Tibial nerve (tissue), 4 donors: ENCODE measurements at places on chromosomes 16 and 17. TPM values are rescaled to one million over a fixed set of nuclear protein-coding genes. Genes with fewer than 3 reads are reported as not detected.

RND2 gene
- total RNA-seq: 2.6 TPM

CTRB1 gene
- total RNA-seq: 1.3 TPM

RNF135 gene
- 48.3 TPM for total RNA-seq

PNMT gene
- 19.6 TPM for total RNA-seq

FSCN2 gene
- total RNA-seq: 3.1 TPM

KRT9 gene
- not detected for total RNA-seq

FCSK gene
- 53.1 TPM for total RNA-seq

ABI3 gene
- total RNA-seq: 14.4 TPM

KSR1 gene
- total RNA-seq: 110 TPM

MT1G gene
- total RNA-seq: 41.1 TPM

ZNF385C gene
- total RNA-seq: 0.20 TPM

C1QTNF8 gene
- total RNA-seq: not detected

SLC16A6 gene
- total RNA-seq: not detected

DNA sequence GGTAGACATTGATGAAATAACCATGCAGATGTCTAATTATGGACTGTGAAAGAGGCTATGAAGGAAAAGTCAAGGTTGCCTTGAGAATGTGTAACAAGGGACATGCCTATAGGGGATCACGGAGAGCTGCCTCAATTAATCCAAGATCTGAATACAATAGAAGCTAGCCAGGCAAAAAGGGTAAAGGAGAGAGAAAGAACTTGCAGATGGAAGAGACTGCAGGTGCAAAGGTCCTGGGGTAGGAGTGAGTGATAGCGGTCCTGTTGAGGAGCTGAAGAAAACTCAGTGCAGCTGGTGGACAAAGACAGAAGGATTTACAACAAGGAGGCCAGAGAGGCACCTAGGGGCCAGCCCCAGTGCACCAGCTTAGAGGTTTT lies 15.9 kb upstream of the TNS4 start:
- no peak for DNase-seq
- no peak overlapping the region for H3K4me3 ChIP-seq
- no peaks in the 10 kb centered on the region for H3K36me3 ChIP-seq

DNA sequence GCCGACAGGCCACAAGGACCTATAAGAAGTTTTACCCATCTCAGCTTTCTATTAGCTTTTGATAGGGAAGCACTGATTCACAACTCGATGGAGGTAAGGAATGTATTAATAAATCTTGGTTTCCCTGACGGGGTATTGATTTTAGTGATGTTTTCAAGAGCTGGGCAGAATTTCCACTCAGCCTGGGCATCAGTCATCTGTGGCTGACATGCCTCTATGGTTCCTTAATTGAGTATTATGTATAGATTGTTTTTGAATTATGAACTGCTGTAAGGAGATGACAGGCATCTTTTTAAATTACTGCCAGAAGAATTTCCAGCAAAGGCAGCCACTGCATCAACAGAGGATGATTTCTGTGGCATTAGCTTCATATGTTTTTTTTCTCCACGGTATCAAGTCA lies 128.6 kb downstream of the CPPED1 start:
- H3K27me3 ChIP-seq: no peaks in the 10 kb centered on the region
- no peaks in the 10 kb centered on the region for H3K36me3 ChIP-seq
- no peaks in the 10 kb centered on the region for H3K4me1 ChIP-seq
- no peak for DNase-seq

- DNase-seq: no peak
- no peaks in the 10 kb centered on the region for H3K27me3 ChIP-seq
- H3K4me3 ChIP-seq: no peak overlapping the region
- no peak overlapping the region for H3K27ac ChIP-seq
- no peaks in the 10 kb centered on the region for H3K36me3 ChIP-seq
Observed at GRCh38 chr16:12565423-12565822, 238.3 kb downstream of the CPPED1 start.

- no peaks in the 10 kb centered on the region for H3K27me3 ChIP-seq
- H3K27ac ChIP-seq: peak overlapping the region; percentile 75
- no peaks in the 10 kb centered on the region for H3K4me1 ChIP-seq
- DNase-seq: no peak
- no peaks in the 10 kb centered on the region for H3K36me3 ChIP-seq
Observed at GRCh38 chr17:57910462-57911420, 44.5 kb downstream of the CUEDC1 start.

DNA sequence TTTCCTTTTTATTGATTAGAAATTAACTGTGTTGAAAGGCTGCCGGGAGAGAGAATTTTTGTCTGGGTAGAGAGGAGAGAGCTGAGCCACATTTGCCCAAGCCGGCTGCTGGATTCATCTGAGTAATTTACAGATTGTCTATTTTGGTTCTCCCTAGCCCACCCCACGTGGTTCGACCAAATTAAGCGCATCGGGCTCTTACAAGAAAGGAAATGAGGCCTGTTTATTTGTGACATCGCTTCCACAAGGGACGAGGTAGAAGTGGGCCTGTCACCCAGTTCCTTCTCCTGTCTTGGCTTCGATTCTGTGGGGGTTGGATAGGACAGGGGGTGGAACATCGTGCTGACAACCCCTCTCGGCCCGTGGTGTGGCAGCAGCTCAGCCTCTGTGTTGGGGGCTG lies 42.9 kb downstream of the SYT17 start:
- peak overlapping the region; percentile 13 for H3K27ac ChIP-seq
- no peaks in the 10 kb centered on the region for H3K36me3 ChIP-seq
- no peaks in the 10 kb centered on the region for H3K4me1 ChIP-seq
- DNase-seq: no peak
- no peak overlapping the region for H3K4me3 ChIP-seq

- no peak overlapping the region for H3K27ac ChIP-seq
- no peaks in the 10 kb centered on the region for H3K36me3 ChIP-seq
- H3K4me1 ChIP-seq: peaks cover 9% of the 10 kb centered on the region
- H3K4me3 ChIP-seq: no peak overlapping the region
- no peaks in the 10 kb centered on the region for H3K27me3 ChIP-seq
- DNase-seq: no peak
Observed at GRCh38 chr16:57745768-57746167, 10.2 kb downstream of the KATNB1 start.

DNA sequence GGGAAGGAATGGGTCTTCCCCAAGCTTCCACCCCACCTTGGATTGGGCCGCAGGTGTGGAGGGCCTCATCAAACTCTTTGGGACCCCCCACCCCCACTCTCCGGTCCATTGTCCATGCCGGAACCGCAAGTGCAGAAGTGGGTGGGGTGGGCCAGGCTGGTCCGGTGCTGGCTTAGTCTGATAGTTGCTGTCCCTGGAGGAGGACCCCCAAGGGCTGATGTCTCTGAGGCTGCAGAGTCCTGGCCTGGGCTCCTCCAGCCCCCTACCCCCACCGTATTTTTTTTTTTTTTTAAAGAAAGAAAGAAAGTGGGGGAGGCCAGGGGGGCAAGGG lies 7.1 kb upstream of the ATXN7L3 start:
- peaks cover 16% of the 10 kb centered on the region for H3K4me1 ChIP-seq
- peaks cover 15% of the 10 kb centered on the region for H3K36me3 ChIP-seq
- no peaks in the 10 kb centered on the region for H3K27me3 ChIP-seq
- H3K4me3 ChIP-seq: no peak overlapping the region
- no peak for DNase-seq

GRCh38 chr17:10069301-10069700 lies 129.1 kb downstream of the GAS7 start:
- no peak overlapping the region for H3K4me3 ChIP-seq
- H3K4me1 ChIP-seq: peaks cover 34% of the 10 kb centered on the region
- peak overlapping the region; percentile 75 for H3K27ac ChIP-seq
- no peaks in the 10 kb centered on the region for H3K27me3 ChIP-seq

DNA sequence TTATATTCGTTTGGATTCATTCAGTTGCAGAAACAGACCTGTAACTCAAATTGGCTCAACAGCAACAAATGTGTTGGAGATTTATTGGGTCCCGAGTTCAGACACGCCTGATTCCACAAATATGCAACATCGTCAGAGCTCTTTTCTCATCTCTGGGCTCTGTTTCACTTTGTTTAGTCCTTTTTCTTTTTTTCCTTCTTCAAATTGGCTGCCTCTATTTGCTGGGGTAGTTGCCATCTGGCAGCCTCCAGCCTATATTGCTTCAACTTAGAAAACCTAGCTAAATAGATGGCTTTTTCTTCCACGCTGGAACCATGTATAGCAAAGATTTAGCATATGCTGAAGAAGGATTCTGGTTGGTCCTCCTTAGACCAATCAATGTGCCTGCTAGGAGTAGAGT lies 398.5 kb downstream of the RBFOX1 start:
- no peak overlapping the region for H3K27ac ChIP-seq
- no peak overlapping the region for H3K4me3 ChIP-seq
- no peaks in the 10 kb centered on the region for H3K36me3 ChIP-seq
- H3K27me3 ChIP-seq: no peaks in the 10 kb centered on the region
- H3K4me1 ChIP-seq: no peaks in the 10 kb centered on the region
- no peak for DNase-seq

GRCh38 chr17:29048440-29049368 lies 5.8 kb downstream of the PIPOX start:
- no peaks in the 10 kb centered on the region for H3K4me1 ChIP-seq
- no peak overlapping the region for H3K4me3 ChIP-seq
- no peak for DNase-seq
- no peak overlapping the region for H3K27ac ChIP-seq
- H3K36me3 ChIP-seq: no peaks in the 10 kb centered on the region

- no peak overlapping the region for H3K27ac ChIP-seq
- H3K36me3 ChIP-seq: no peaks in the 10 kb centered on the region
- H3K27me3 ChIP-seq: no peaks in the 10 kb centered on the region
- peaks cover 10% of the 10 kb centered on the region for H3K4me1 ChIP-seq
- H3K4me3 ChIP-seq: no peak overlapping the region
- DNase-seq: no peak
Observed at GRCh38 chr17:79003661-79004411, 5.7 kb downstream of the CANT1 start.

GRCh38 chr17:29145289-29146073 lies 34.7 kb downstream of the MYO18A start:
- no peaks in the 10 kb centered on the region for H3K27me3 ChIP-seq
- no peak overlapping the region for H3K4me3 ChIP-seq
- no peak overlapping the region for H3K27ac ChIP-seq
- DNase-seq: peak; percentile 49
- H3K4me1 ChIP-seq: peaks cover 77% of the 10 kb centered on the region
- H3K36me3 ChIP-seq: no peaks in the 10 kb centered on the region

GRCh38 chr17:45308840-45309239 lies 8.0 kb downstream of the MAP3K14 start:
- H3K4me3 ChIP-seq: no peak overlapping the region
- H3K36me3 ChIP-seq: no peaks in the 10 kb centered on the region
- peaks cover 86% of the 10 kb centered on the region for H3K4me1 ChIP-seq
- H3K27ac ChIP-seq: no peak overlapping the region
- H3K27me3 ChIP-seq: no peaks in the 10 kb centered on the region

DNA sequence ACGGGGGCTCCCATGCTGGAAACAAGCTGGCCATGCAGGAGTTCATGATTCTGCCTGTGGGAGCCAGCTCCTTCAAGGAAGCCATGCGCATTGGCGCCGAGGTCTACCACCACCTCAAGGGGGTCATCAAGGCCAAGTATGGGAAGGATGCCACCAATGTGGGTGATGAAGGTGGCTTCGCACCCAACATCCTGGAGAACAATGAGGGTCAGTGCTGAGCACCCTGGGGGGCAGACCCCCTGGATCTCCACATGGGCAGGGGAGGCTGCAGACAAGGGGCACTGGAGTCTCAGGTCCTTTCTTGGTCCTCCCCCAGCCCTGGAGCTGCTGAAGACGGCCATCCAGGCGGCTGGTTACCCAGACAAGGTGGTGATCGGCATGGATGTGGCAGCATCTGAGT lies 4.2 kb downstream of the ENO3 start:
- H3K27me3 ChIP-seq: no peaks in the 10 kb centered on the region
- no peak overlapping the region for H3K4me3 ChIP-seq
- DNase-seq: no peak
- no peak overlapping the region for H3K27ac ChIP-seq
- peaks cover 9% of the 10 kb centered on the region for H3K4me1 ChIP-seq
- H3K36me3 ChIP-seq: no peaks in the 10 kb centered on the region

DNA sequence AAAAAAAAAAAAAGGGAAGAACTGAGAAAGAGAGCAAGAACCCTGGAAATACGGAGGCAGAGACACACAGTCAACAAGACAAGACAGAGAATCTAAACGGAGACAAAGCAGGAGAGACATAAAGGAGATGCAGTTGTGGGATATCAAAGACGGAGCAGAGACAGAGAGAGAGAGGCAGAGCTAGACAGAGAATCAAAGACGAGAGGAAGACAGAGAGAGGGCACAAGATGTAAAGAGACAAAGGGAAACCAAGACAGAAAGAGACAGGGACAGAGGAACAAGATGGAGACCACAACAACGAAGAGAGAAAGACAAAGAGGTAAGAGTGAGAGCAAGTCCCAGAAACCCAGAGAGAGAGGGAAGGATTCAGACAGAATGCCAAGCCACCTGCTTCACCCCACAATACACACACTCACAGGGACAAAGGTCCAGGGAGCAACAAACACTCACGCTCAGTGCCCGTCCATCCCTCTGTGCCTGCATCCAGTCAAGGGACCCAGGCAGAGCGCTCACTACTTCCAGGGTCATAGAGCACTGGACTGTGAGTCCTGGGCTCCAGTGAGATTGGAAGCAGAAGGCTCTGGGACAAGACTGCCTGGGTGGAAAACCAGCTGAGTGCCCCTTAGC lies 88.9 kb downstream of the C16orf78 start:
- no peaks in the 10 kb centered on the region for H3K36me3 ChIP-seq
- no peak overlapping the region for H3K4me3 ChIP-seq
- no peaks in the 10 kb centered on the region for H3K4me1 ChIP-seq
- H3K27me3 ChIP-seq: no peaks in the 10 kb centered on the region
- no peak overlapping the region for H3K27ac ChIP-seq

- H3K4me1 ChIP-seq: no peaks in the 10 kb centered on the region
- peaks cover 4% of the 10 kb centered on the region for H3K27me3 ChIP-seq
- DNase-seq: no peak
Observed at GRCh38 chr16:16867973-16868372, 489.0 kb downstream of the NPIPA7 start.

DNA sequence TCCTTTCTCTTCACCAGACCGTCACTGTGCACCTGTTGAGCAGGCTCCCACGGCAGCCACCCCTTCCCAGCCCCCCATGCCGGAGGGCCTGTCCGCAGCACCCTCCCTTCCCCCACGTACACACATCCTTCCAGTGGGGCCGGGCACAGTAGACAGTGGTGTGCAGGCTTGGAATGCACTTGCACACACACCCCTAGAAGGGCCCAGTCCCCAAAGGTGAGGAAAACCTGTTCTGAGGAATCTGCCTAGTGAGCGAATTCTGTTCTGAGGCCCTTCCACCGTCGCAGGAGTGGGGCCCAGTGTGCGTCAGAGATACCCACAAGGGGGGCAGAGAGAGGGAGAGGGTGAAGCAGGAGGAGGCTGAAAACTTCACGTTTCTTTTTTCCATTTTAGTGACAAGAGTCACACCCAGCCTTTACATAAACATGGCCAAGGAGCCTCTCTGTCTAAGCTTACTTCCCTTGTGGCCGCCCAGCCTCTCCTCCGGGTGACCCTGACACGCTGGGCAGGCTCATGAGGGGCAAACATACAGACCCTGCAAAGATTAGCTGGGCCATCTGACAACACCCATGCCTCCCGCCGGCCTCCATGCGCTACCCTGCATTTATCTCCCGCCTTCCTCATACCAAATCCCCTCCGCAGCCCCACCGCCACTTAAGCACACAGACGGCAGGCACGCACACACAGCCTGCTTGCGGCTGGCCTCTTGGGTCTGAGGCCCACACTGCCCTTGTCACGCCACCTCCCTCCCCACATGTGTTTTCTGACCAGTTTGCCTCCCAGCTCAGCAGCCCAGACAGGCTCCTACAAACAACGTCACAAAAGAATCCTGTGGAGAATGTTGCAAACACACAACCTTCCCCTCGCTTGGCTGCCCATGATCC lies 1.8 kb downstream of the ZBTB4 start:
- peak overlapping the region; percentile 99 for H3K27ac ChIP-seq
- no peaks in the 10 kb centered on the region for H3K27me3 ChIP-seq
- H3K4me3 ChIP-seq: peak overlapping the region; percentile 69
- H3K36me3 ChIP-seq: no peaks in the 10 kb centered on the region
- H3K4me1 ChIP-seq: no peaks in the 10 kb centered on the region
- DNase-seq: no peak
